Substantia nigra (tissue), 51 donors: ENCODE measurements at places on chromosomes 16 and 17.

- no peak for DNase-seq
Observed at GRCh38 chr17:74642995-74643394, 19.5 kb upstream of the CD300E start.

GRCh38 chr16:22370038-22370820 lies 4.2 kb downstream of the CDR2 start:
- DNase-seq = no peak

DNA sequence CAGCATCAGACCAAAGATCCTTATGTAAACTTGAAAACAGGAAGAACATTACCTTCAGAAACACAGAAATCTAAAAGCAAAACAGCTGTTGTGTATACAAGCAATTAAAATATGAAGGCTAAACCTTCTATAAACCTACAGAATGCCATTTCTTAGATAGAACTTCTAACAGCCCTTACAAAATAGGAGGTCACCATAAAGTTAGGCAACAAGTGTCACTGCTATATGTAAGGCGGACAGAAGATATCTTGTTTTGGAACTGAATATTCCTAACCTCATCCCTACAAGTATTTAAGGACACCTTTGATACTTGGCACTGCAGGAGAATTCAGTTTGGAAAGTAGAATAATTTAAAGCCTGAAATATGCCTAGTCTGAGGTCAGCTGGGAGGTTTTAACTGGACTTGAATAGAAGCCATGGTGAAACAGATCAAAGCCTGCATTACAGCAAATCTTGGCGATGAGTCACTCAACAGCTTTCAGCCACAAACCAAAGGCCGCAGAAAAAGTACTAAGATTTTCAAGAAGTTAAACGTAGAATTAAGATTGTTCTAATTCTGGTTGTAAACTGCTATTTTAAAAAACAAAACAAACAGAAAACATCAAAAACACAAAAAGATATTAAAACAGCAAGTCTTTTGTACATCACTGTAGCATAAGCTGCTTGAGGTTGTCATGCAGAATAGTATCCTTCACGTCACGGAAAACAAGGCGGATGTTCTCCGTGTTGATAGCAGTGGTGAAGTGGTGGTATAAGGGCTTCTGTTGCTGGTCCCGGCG lies 42.7 kb downstream of the GNA13 start:
- no peak for DNase-seq

DNA sequence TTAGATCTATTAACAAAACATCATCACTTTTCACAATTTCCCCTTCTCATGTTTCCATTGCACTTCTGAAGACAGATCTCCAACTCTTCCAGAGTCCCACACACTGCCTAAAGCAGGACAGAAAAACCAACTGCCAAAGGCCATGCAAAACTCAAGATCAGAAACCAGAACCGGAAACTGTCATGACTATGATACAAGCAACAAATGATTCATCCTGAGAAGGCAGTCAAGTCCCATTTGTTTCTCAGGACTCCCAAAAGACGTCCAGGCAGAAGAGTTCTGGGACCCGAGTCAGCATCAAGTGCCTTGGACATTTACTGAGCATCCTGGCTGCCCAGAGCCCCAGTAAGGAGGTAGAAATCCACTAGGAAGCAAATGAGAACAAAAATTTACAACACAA lies 38.8 kb downstream of the ERN1 start:
- no peak for DNase-seq

- no peak for DNase-seq
Observed at GRCh38 chr17:38690386-38690785, 14.7 kb upstream of the MLLT6 start.

- DNase-seq = peak; percentile 8
Observed at GRCh38 chr17:73710095-73710592, 65.9 kb upstream of the SDK2 start.

DNA sequence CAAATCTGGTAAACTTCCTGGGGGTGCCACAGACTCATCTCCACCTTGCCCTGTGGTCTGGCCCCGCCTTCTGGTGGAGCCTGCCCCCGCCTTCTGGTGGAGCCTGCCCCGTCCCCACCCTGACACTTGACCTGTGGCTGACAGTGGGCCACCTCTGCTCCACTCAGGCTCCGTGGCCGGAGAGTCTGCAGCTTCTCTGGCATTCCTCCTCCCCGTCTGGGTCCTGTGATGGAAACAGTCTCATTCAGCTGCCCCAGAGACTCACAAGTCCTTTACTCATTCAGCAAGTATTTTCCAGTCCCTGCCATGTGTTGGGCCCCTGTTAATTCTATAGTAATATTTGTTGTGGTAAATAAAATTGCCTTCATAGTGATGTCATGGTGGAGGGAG lies 21.0 kb upstream of the G6PC1 start:
- DNase-seq = no peak

- no peak for DNase-seq
Observed at GRCh38 chr16:49700251-49701064, 155.5 kb downstream of the ZNF423 start.

- DNase-seq = no peak
Observed at GRCh38 chr16:761625-762513, 1.3 kb downstream of the MSLN start.

GRCh38 chr17:20159406-20160069 lies 150.4 kb downstream of the SPECC1 start:
- no peak for DNase-seq

DNA sequence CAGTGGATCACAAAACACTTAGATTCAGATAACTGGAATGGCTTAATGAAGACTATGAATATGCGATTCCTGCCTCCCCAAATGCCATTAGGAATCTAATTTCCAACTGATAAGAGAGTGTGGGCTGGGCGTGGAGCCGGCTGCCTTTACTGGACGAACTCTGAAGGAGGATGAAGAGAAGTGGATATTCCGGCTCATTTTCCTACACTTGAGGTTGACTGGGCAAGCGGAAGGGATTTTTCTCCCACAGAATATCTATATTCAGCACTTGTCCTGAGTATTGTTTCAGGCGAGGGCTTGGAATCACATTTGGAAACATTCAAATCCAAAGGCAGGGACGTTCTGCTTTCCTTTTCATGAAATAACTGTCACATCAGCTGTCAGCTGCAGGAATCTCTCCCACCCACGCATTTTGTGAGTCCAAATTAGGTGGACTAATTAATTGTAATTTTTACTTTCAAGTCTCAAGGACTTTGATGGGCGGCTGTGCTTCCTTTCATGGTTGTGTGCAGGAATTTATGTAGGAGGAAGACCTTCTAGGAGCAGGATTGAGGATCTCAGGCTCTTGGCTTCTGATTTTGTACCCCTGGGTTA lies 138.5 kb downstream of the PITPNC1 start:
- DNase-seq = no peak

- DNase-seq = no peak
Observed at GRCh38 chr17:49076573-49077384, 55.8 kb upstream of the B4GALNT2 start.

DNA sequence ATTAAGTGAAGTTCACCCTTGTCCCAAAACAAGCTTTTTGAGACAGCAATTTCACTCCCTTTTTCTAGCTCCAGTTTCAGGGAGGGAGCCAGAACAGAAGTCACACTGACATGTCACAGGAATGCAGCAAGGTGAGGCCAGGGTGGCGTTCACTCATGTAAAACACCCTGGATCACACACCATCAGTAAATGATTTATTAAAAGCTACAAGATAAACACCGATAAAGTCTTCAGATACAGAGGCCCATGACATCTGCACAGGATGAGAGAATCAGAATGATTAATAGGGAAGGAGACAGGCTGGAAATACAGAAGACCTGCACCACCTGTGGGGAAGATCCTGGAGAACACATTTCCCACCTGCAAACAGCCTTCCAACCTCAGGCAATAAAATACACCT lies 77.5 kb upstream of the DYNLRB2 start:
- DNase-seq = no peak

DNA sequence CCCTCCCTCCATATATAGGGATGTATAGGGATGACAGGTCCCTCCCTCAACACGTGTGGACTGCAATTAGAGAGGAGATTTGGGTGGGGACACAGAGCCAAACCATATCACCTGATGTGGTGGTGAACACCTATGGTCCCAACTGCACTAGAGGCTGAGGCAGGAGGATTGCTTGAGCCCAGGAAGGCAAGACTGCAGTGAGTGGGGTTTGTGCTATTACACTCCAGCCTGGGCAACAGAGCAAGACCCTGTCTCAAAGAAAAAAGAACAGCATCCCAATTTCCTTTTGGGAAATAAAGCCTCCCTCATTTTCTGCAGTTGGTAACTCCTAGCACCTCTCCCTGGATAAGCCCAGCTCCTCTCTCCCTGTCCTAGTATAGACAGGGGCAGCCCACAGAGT lies 23.8 kb upstream of the LYRM9 start:
- DNase-seq = no peak

- DNase-seq = no peak
Observed at GRCh38 chr17:69485901-69486643, 71.6 kb downstream of the MAP2K6 start.

DNA sequence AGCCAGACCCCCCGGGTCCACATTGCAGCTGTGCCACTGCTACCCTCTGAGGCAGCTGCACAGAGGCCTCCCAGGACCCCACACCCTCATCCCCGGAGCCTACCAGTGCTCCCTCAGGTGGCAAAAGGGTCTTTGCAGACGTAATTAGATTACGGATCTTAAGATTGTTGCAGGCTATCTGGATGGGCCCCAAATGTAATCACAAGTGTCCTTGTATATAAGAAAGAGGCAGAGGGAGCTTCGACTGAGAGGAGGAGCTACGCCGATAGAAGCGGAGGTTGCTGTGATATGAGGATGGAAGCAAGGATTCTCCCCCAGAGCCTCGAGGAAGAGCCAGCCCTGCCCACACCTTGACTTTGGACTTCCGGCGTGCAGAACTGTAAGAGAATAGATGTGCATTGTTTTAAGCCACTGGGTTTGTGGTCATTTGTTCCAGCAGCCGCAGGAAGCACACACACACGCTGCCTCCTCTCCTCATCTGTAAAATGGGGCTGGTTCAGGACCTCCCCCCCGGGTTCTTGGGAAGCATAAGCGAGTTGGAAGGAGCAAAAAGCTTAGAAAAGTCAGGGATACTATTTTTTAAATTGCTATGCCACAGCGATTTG lies 10.5 kb upstream of the RAI1 start:
- DNase-seq = no peak

DNA sequence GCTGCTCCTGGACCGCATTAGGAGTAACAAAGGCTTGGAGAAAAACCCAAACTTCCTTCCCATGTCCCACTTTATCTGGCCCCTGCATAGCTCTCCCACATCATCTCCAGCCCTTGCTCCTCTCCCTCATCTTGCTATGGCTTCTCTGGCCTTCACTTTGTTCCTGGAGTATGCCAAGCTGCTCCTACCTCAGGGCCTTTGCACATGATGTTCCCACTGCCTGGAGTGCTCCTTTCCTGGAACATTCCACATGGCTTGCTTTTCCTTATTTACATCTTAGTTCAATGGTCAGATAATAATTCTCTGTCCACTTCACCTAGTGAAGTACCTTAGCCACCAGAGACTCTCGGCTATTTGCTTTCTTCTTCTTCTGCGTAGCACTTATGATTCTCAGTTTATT lies 4.3 kb upstream of the KSR1 start:
- DNase-seq = no peak

DNA sequence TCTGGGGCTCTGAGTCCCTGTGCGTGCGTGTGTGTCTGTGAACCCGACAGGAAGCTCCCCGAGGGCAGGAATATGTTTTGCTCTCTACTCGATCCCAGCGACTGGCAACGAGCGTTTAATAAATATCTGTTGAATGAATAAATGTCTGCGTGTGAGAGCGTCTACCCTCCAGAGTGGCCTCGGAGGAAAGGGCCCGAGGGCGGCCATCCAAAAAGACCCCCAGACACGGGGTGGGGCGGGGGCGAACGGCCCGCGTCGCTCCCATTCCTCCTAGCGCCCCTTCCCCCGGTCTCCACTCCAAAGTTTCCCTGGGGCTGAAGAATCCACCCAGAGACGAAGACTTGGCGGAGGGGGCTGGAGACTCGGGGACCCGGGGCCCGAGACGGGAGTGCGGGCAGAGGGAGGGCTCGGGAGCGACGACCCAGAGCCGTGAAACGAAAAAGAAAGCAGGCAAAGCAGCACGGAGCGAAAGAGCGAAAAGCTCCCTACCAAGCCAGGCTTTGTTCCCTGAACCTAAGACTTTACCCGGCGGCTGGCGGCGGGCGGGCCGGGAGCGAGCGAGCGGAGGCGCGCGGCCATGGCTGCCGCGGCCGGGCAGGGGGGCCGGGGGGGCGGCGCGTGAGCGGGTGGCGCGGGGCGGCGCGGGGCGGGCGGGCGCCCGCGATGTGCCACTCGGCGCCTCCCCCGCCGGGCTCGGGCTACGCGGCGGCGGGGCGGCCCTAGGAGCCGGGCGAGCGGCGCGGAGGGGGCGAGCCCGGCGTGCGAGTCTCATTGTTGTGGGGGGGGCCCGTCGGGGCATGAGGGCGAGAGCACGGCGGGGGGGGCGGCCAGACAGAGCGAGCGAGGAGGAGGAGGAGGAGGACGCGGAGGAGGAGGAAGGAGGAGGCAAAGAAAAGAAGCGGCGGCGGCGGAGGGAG lies at the start of gene MLLT6:
MLLT6 (plus strand) TSS at position 668 of the 917 bp plus-strand sequence. CDS start 360 bp downstream, outside the sequence.
- DNase-seq = peak; percentile 68

GRCh38 chr17:59727817-59728533 lies 20.5 kb downstream of the VMP1 start:
- no peak for DNase-seq

- no peak for DNase-seq
Observed at GRCh38 chr16:83953796-83954576, 946 bp downstream of the OSGIN1 start.

DNA sequence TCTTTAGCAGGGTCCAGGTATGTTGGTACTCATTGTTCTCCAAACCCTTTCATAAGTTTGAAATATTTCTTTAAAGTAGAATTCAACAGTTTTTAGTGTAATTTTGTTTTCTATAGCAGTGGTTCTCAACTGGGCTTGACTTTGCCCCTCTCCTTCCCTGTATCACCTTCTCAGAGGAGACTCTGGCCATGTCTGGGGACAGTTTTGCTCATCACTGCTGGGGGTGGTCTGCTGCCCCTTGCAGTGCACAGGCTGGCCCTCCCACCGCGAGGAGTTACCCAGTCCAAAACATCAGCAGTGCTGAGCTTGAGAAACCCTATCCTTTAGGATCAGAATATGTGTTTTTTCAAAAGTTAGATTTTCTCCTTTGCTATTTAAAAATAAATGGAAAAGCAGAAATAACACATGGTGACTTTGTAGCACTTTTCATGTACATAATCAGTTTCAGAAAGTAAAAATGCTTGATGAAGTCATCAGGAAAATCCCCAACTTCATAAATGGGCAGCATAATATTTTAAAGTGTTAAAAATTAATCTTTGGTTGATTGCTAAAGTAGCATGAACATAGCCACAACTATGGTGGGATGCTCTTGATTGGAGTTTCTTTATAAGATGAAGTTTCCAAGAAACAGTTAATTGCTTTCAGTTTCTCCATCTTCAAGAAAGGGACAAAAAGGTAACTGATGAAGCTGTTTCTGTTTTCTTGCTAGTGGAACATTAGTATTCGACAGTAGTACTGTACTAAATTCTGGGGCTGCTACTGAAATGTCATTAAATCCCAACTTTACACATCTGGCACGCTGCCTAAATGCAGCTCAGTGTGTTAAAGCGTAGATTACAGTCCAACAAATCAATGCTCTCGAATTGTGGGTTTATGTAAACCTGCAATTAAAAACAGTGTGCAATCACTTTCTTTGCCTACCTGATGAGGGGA lies 70.3 kb downstream of the NETO2 start:
- DNase-seq = no peak

- no peak for DNase-seq
Observed at GRCh38 chr17:76493505-76494167, 7.6 kb downstream of the RHBDF2 start.
